ENCODE measurements at places on chromosomes 5 and 9. TPM values are rescaled to one million over a fixed set of nuclear protein-coding genes. Genes with fewer than 3 reads are reported as not detected.

DNA sequence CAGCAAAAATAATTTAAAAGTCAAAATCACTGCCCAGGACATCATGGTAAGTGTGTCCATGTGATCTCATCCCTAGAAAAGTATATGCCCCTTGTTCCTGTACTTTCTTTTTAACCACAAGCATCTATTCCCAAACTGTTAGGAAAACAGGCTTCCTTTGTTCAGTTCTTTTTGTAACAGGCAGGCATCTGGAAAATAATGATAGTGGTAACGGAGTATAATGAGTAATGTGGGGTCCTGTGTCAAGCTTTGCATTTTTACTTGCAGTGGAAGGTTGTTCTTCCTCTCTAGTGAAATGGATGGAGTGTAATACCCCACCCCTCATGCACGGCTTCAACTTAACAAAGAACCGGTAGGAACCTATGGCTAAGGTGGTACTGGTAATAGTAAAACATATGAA lies 532.1 kb downstream of the CTNND2 start:
- no peak for DNase-seq

DNA sequence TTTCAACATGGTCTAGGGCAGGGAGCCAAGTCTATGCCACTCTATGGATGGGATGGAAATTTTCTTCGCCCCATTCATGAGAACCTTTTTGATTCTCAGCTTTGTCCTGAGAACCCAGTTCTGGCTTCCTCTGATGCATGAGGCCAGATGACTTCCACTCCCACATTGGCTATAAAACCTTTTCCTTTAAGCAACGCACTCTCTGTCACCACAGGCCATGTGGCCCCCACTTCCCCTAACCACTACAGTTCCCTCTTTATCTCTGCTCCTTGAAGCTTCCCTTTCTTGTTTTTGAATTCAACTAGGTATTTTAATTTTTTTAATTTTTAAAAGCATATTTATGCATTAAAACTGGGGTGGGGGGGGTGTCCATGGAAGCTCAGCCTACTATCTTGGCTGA lies 401.3 kb downstream of the ENC1 start:
- no peak for DNase-seq

Gene PCDHA4
- 0.62 TPM for total RNA-seq

Gene PAEP
- total RNA-seq = 5.6 TPM

DNA sequence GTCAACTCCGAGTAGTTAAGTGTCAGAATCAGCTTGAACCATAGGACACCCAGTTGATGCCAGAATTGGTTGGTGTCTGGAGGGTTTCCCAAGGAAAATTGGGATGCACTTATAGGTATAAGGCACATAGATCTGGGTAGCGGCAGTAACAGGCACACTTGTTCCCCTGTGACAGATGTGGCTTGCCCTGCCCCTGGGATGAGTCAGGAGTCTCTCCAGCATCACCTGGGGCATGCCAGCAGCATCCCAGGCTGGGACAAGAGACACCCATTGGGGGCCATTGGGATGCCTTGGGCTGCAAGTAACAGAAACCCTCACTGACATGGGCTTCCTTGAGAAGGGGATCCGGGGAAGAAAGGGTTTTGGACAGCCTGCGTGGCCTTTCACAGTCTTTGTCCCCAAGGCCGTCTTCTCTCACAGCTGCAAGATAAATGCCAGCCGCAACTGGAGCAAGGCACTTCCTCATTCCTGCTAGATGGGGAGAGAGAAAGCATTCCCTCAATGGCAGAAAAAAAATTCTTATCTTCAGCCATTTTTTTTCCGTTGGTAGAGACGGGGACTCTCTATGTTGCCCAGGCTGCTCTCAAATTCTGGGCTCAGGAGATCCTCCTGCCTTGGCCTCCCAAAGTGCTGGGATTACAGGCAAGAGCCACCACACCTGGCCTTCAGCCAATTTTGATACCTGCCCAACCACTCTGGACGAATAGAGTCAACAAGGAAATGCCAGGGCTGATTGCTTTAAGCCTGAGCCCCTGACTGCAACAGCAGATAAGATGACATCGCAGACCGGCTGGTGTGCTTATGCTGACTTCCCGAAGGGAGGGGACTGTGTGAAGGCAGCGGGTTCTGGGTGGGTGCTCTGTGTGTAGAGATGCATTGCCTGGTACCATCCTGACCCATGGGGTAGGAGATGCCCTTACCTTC lies 13.3 kb upstream of the RNF130 start:
- DNase-seq = no peak

GRCh38 chr9:4832786-4833579 lies 40.2 kb downstream of the RCL1 start:
- no peak for DNase-seq

- DNase-seq = peak; percentile 73
These were observed 82.2 kb downstream of the NRG2 start for GRCh38 chr5:139960723-139961383.
